Stimulated activated CD8-positive, alpha-beta memory T cell treated with anti-CD3 and anti-CD28 coated beads, Interleukin-4, amount 100 ng/mL, for 4 hours (primary cell): ENCODE measurements at places on chromosomes 4 and X.

DNA sequence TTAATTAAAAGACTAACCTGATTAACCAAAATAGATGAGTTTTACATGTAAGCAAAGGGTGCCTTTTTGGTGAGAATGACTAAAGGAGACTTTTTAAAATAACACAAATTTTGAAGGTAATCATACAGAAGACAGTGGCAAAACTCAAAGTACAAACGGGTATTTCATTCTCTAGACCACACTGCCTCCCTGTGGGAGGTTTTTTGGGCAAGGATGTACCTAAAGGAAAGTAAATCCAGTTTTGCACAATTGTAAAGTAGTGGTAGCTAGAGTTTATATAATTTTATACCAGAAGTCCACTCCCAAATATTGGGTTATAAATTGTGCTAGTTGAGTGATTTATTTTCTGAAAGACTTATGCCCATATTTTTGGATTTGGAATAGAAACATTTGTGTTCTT is 201.0 kb downstream of the PAPSS1 start:
- DNase-seq, result no peak

DNA sequence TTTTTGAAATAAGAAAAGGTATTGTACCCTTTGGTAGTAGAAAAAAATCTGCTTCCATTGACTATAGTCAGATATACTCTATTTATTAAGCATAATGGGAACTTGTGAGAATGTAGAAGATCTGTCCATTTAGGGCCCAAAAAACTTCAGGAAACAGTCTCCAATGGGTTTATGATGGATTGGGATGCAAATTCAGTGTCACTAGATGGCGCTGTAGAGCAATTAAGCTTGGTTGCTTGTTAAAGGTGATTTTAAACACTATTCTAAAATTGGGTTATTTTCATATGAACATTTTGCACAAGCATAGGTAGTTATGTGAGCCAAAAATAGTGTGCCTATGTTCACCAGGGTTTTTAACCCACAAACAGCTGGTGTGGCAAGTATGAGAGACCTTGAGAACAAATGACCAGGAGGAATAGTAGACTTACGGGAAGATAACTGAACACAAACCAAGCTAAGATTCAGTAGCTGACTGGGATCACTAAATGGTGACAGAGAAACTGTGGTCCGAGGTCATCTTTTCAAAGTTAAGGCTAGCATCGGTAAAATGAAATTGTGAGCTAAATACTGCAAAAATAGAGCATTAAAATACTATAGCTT is 80.3 kb upstream of the LSM6 start:
- DNase-seq, result no peak

DNA sequence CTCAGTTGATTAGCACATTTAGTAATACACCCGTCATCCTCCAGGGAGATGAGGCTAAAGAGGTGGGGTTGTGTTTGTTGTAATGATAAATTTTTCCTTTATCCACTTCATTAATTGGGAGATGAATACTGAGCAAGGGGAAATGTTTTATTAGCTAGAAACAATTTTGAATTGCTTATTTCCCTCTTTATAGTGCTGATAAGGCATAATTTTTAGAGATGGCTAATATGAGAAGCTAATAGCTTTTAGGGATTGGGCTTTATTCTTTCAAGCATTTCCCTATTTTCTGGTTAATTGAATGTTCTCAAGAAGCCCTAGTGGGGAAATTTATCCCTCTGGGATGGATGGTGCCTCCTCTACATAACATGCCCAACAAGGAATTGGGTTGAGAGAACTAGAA is 365.2 kb upstream of the IGFBP7 start:
- no peak for DNase-seq

DNA sequence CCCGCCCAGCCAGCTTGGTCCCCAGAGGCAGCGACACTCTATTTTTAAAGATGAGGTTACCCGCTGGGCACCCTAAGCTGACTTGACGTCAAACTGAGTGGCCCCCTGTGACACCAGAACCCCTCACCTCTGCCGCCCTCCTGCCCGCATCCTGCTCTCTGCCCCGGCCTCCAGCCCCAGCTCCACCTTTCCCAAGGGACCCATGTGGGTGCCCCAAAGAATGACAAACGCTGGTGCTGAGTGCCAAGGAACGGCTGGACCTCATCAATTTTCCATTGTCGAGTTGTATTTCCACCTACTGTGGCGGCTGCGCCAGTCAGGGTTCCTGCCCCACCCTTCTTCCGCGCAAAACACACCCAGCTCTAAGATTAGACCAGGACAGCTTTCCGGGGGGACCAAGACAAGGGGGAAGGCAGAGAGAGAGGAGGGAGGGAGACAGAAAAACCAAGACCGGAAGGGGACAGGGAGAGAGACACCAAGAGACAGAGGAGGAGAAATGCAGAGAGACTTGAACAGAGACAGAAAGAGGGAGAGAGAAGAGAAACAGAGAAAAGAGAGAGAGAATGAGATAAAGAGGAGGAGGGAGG is 2.0 kb downstream of the PRKX start:
- no peak for DNase-seq
